ENCODE measurements at places on chromosomes 11 and 22. TPM values are rescaled to one million over a fixed set of nuclear protein-coding genes. Genes with fewer than 3 reads are reported as not detected.

Gene TSSC4
- polyA plus RNA-seq = 30.6 TPM

- DNase-seq = no peak
These were observed 38.1 kb downstream of the ARHGAP1 start for GRCh38 chr11:46662366-46662765.

DNA sequence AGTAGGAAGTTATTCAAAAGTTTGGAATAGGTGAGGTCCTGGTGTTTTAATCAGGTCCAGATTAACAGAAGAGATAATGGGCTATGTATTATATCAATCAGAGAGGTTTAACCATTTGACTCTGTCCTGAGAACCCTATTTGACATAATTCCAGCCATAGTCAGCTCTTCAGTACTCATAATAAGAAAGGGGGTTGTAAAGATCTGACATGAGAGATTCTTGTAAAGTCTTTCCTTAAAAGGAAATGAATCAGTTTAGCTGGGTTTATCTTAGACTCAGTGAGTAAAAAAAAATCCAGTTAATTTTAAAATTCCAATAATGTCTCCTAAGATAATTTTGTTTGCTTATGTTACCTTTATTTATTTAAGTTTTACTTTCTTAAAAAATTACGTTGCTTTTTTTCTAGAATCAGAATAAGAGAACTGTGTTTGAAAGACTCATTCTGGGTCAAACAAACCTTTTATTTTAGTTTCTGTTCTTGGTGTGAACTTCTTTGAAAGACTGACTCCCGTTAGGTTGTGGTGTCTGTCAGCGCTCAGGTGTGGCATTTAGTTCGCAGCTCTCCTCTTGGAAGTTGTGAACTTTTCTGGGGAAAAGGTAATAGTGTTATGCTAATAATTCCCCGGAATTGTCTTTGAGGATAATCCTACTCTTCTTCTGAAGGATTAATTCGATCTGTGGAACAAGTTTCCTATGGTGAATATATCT is 20.5 kb downstream of the NUCB2 start:
- no peak for DNase-seq

DNA sequence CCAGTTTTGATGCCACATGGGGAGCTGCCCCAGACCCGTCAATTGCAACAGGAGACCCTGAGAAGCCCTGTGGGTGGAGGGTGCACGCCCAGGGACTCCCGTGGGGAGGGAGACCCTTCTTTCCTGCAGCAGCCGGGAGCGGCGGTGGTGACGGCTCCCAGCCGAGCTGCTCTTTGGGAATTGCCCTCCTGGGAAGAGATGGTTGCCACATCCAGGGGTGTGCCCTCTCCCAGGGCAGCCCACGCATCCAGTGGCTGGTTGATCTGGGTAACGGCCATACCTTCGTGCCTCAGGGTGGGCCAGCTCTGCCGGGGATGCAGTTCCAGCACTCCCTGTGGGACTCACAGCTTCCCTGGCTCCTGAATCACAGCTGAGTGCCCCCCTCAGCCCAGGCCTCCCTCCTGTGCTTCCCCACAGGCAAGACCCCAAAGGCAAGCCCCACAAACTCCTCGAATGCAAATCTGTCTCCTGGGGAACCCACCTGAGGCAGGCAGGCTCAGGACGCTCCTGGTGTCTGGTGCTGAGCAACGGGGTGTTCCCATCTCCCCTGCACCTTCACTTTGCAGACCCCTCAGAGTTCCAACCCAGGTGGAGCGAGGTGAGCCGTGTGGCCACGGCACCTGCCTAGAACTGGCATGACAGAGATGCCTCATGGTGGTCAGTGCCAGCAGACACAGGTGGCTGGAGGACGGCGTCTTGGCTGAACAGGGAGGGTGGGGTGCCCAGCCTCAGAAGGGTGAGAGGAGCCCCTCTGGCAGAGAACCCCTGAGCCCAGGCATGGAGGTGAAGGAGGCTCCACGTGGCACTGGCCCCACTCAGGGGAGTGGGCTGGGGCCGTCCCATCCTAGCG is 1027.4 kb downstream of the BRD1 start:
- DNase-seq = no peak

Gene GNB1L
- 4.2 TPM for polyA plus RNA-seq

DNA sequence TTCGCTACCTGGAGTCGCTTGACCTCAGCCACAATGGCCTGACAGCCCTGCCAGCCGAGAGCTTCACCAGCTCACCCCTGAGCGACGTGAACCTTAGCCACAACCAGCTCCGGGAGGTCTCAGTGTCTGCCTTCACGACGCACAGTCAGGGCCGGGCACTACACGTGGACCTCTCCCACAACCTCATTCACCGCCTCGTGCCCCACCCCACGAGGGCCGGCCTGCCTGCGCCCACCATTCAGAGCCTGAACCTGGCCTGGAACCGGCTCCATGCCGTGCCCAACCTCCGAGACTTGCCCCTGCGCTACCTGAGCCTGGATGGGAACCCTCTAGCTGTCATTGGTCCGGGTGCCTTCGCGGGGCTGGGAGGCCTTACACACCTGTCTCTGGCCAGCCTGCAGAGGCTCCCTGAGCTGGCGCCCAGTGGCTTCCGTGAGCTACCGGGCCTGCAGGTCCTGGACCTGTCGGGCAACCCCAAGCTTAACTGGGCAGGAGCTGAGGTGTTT is 12.8 kb downstream of the TSKU start:
- no peak for DNase-seq

- no peak for DNase-seq
These were observed 151.8 kb upstream of the TIMP3 start for GRCh38 chr22:32649515-32650200.

- no peak for DNase-seq
These were observed 1.3 kb downstream of the MACROD1 start for GRCh38 chr11:64164392-64165312.

Gene KRTAP5-1
- polyA plus RNA-seq = 0.35 TPM

DNA sequence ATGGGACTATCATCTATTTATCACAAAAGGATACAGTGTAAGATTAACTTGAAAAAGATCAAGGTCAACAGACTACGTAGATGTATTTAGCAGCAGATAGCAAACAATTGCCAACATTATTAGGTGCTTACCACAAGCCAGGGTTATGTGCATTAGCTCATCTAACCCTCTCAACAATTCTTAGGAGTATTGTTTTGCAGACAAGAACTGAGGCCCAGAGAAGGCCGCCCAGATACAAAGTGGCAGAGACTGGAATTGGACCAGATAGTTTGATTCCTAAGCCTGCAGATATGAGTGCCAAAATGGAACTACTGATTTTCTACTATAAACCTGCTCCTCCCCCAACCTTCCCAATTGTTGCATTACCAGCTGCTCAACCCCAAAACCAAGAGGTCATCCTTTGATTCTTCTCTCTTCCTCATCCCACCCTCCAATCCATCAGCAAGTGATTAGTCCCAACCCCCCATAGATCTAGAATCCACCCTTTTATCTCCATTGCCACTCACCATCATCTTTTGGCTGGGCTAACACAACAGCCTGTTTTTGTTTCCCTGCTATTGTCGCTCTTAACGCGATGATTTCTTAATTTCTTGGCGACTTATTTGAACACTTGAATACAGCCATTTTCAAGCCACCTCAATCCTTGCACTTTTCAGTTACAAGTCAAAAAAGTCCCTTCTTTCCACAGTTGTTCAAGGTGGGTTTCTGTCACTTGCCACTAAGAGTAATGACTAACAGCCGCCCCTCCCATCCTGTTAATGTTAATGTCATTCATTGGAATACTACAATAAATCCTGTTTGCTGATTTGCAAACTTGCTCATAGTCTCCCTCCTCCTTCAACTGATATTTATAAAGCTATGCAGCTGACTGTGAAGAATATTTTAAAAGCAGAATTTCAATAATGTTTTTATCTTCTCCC is 2.7 kb downstream of the TMEM123 start:
- no peak for DNase-seq

Gene ANKK1
- 0.60 TPM for polyA plus RNA-seq

DNA sequence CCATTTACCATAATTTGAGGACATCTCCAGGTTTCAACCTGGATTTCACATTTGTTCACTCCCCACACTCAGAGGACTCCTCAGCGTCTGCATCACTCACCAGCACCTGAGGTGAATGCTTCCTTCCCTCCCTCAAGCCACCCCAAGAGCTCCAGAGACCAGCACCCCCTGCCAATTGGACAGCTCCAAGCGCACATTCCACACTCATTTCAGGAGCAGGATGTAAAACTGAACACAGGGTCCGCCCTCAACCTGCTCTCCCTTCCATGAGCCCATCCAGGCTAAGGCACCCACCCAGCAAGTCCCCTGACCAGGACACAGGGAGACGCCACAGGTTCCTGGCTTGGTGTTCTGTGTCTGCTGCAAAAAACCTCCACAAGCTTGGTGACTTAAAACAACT is 3.9 kb downstream of the SCGB1D1 start:
- peak; percentile 30 for DNase-seq

- no peak for DNase-seq
These were observed 23.9 kb downstream of the PHLDB1 start for GRCh38 chr11:118631142-118631909.

DNA sequence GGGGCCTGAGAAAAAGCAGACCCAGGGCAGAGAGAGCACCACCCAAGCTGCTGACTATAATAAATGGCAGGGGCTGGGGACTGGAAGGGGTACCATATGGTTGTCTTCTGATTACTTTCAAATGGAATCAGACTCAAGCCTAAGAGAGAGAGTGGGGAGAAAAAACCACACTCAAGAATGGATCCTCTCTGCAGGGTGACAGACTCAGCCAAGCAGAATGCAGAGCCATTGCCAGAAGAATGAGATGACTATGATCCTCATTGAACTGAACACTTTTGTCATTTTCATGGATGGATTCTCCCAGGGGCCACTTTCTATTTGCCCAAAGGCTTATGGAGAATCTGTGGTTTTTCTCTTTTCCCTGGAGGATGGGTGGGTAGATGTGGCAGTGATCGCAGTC is 8.7 kb downstream of the UBASH3B start:
- DNase-seq = no peak

GRCh38 chr11:35286126-35286525 is 133.2 kb downstream of the SLC1A2 start:
- no peak for DNase-seq

Gene IGLL1
- 0.40 TPM for polyA plus RNA-seq

Gene UPK3A
- polyA plus RNA-seq = 1.5 TPM

Gene FOXRED2
- 26.2 TPM for polyA plus RNA-seq

GRCh38 chr22:24592058-24592850 is 619 bp downstream of the LRRC75B start:
- DNase-seq = no peak

- DNase-seq = no peak
These were observed 172.3 kb upstream of the SOX6 start for GRCh38 chr11:16528639-16529038.

Gene TEX12
- 0.52 TPM for polyA plus RNA-seq

Gene SERPINH1
- 261 TPM for polyA plus RNA-seq

Gene SLC35F2
- 21.1 TPM for polyA plus RNA-seq

DNA sequence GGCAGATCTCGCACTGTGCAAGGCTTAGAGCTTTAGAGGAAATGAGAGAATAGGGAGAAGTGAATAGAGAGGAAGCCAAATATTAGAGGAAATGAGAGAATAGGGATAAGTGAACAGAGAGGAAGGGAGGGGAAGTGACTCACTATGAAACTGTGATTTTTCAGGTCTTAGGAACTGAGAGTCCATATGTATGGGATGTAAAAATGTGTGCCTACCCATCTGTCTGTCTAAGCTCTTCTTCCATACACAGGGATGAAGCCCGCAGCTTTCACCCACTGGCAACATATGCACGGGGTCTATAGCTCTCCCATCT is 6.4 kb upstream of the CCDC86 start:
- DNase-seq = no peak

Gene KRTAP5-2
- not detected for polyA plus RNA-seq

DNA sequence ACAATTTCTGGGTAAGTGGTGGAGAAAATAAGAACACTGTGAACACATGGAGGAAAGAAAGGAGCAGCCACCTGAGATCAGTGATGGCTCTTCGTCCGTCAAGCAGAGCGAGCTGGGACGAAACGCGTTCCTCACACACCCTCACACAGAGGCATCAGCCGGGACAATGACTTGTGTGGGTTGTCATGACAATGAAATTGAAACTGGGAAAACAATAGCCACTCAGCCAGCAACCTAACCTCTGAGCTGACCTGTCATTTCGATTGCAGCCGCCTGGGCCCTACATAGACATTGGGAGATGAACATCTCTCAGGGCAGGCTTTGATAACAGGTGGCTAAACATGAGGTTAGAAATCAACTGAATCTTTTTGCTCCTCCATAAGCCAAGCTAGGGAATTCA is 51.3 kb downstream of the TRIM29 start:
- peak; percentile 49 for DNase-seq

Gene CDON
- polyA plus RNA-seq = 30.9 TPM

DNA sequence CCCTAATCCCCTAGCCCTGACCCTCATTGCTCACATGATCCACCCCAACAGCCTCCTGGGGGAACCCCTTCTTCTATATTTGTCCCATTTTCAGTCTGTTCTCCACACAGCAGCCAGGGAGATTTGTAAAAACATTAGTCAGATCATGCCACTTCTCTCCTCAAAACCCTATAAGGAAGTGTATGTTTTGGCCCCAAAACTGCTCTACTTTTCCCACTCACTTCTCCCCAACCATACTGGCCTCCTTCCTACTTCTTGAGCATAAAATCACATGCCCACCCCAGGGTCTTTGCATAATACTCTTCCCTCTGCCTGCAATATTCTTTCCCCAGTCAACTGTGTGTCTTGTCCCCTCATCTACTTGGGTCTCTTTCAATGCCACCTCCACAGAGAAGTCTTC is 4.7 kb upstream of the SLC22A12 start:
- no peak for DNase-seq

Gene EIF4ENIF1
- polyA plus RNA-seq = 55.5 TPM

DNA sequence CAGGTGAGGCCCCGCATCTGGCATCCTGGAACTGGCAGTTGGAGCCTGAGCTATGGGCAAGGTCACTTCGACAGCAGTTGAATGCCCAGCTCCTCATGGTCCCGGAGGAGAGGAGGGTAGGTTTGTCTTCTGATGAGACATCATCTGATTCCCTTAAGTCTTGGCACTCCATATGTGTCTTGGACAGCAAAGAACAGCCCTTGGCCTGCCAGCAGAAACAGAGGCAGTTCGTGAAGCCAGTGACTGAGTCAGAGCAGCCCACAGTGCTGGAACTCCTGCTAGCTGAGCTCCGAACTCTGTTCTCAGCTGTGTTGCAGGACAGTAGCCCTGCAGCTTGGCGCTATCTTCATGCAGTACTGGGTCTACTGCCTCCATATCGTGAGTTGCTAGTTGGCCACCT is 1.0 kb downstream of the DNHD1 start:
- no peak for DNase-seq

- no peak for DNase-seq
These were observed 89.1 kb downstream of the RPS6KA4 start for GRCh38 chr11:64447831-64448598.

- no peak for DNase-seq
These were observed 4.1 kb upstream of the SEPTIN5 start for GRCh38 chr22:19710020-19710768.

Gene GPR83
- 0.75 TPM for polyA plus RNA-seq

GRCh38 chr11:77479746-77480352 is 6.0 kb upstream of the PAK1 start:
- DNase-seq = no peak

- DNase-seq = no peak
These were observed 81.9 kb upstream of the PICALM start for GRCh38 chr11:86150847-86151173.

DNA sequence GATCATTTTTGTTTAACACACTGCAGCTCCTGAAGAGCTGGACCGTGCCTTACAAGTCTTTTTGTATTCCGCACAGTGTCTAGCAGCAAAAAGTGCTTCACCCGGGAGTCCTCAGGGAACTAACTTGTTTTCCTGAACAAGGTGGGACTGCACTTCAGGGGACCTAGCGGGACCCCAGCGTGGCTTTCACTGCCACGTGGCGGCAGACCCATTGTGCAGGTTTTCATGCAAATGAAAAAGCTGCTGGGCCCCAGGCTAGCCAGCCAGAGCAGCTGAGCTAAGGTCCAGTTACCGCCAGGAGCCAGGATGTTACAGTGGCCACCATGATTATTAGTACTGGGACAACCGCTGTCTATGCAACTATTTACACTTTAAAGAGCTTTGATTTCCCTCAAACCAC is 90.6 kb downstream of the FAR1 start:
- DNase-seq = no peak

All from left kidney (tissue), 8 donors.